ENCODE measurements at places on chromosomes 13 and 19.

DNA sequence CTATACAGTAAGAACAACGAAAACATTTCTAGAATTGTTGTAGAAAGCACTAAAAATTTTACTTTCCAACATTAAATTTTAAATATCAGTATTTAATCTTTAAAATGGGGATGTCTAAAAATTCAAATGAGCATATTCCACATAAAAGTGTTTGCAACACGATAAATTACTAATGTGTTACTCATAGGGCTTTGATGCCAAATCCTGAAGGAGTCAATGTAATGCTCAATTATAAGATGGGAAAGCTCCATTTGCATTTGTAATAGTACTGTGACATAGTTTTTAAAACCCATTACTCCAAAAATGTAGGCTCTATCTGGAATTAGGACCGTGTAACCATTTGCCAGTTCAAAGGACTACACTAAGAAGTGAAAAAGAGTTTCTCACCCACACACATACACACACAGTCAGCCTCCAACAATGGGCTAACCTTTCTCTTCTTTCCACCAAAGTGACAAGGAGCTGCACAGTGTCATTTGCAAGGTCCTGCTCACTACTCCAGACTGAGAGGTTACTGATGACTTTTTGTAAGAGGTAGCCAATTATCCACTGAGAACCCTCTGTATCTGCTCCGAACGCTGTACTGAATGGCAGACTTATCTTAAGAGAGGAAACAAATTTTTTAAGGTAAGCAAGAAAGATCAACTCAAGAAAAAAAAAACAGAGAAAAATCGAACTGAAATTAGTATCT is 26.1 kb upstream of the EEF1AKMT1 start:
- DNase-seq = no peak

- no peak for DNase-seq
Observed at GRCh38 chr19:13042443-13043130, 47.3 kb downstream of the NFIX start.

- no peak for DNase-seq
Observed at GRCh38 chr13:106540613-106541012, 5.2 kb upstream of the EFNB2 start.

DNA sequence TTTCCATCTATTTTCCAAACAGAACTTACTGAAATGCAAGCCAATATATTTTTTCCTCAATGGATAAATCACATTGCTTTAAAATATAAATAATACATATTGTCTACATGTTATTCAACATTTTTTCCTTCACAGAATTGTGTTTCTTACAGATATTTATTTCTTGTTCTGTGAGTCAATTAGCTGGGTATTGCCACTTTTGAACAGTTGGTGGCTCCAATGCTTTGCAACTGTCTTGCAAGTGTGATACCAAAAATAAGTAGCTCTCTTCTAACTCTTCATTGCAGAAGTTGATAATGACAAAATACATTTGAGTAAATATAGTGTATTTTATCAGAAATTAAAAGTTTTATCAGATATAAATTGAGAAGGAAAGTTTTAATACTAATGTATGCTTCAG is 17.1 kb upstream of the GPC5 start:
- DNase-seq = no peak

DNA sequence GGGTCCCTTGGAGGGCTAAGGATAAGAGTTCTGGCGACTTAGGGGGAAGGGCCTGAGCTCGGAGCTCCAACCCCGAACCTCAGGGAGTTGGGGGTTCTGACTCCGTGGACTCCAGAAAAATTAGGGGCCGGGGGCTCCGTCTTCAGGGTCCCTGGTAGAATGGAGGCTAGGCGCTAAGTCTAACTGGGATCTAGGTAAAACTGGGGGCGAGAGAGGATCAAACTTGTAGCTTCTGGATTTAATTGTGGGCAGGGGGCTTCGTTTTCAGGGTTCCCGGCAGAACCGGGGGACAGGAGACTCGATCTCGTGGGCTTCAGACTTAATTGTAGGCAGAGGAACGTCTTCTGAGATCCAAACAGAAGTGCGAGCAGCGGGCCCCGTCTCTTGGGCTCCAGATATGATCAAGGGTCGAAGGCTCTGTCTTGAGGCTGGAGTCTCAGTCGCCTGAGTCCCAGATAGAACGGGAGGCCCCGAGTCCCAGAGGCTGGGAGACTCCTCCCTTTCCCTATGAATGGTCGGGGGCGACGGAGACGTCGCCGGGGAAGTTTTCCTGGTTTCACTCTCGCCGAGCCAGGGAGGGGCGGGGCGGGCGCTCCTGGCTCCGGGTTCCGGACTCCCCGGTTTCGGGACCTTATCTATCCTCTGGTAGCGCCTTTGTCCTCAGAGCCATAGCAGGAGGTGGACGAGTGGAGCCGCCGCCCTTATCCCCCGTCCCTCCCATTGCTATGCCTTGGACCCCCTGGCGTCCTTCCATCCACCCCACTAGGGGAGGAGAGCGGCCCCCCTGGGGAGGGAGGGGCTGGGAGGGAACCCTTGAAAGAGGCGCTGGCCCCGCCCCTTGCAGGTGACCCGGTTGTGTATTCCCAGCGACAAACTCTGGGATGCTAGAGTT is 1.3 kb downstream of the NECTIN2 start:
- no peak for DNase-seq

GRCh38 chr19:48473161-48473966 is 4.2 kb downstream of the CYTH2 start:
- DNase-seq = no peak

DNA sequence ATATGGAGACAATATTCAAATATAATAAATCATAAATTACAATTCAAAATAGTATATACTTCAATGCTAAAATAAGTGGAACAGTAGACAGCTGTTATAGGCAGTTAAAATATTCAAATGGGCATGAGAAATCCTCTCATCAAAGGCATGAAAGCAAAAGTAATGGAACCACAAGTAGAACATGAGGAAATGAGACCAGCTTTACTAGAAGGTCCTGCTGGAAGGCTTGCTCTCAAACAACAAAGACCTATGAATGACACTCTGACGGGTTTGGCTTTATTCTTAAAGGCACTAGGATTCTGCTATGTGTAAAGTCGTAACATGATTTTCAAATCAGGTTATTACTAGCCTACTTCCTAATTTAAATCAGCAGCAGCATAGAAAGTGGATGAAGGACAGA is 148.1 kb downstream of the VWA8 start:
- DNase-seq = no peak

- no peak for DNase-seq
Observed at GRCh38 chr19:17418710-17419109, 1.1 kb upstream of the MVB12A start.

DNA sequence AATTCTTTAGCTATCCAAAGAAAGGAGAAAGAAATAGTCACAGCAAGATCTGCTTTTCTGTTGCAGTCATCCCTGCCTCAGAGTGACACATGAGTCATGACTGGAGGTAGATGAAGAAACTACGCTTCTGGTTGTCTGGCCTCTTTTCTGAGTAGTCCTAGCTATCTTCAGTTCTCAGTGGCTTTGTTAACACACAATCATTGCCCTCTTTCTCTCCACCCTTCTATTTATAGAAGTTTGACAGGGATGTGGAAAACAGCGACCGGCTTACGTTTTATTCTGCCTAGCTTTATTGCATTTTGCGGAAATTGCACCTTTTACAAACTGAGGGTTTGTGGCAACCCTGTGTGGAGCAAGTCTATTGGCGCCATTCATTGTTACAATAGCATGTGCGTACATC is 26.7 kb downstream of the SPATA13 start:
- DNase-seq = no peak

DNA sequence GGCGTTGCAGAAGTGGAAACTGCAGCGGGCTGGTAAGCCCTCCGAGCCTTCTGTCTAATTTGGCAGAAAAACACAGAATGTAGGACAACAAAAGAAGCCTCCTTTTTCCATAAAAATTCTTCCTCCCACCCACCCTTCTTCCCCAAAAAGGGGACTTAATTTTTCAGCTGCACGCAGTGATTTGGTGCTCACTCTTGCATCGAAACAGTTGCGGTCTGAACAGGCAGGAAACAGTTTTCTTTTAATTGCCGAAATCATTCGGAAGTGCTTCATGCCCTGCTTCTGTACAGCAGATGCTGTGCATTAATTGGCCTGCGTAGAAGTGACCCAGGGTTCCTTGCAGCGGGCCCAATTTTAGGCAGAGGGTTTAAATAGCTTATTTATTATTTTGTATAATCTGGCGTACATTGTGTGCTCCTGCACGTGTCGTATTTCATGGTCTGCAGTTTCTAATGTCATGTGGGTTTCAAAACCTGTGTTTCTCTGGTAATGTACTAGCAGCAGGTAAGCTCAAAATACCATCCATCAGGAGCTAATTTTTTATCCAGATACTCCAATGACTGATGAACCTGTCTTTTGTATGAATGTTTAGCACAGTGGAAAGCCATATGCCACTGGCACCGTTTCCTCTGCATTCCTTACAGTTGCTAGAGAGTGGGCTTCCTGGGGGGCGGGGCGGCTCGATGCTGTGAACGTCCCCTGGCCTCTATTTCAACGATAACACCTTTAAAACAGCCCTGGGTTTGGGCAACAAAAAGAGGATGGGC is 66.6 kb downstream of the GGACT start:
- peak; percentile 93 for DNase-seq

- DNase-seq = no peak
Observed at GRCh38 chr19:4579389-4579788, 19.9 kb upstream of the SEMA6B start.

GRCh38 chr13:113159701-113160100 is 1.3 kb downstream of the PROZ start:
- DNase-seq = no peak

DNA sequence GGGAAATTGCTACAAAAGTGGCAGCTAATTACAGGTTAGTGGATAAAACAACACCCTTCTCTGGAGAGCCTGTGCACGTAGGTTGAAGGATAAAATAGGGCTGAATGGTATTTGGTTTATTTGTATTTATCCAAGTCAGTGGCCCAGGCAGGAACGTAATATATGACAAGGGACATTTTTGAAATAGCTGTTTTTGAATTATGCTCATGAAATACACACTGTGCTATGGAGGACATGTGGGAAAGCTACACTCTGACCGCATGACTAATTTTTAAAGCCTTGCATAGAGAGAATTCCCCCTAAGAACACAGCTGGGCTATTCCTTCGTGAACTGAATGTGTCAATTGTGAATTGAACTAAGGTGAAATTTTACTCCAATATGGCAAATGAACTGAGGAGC is 292.1 kb upstream of the MAB21L1 start:
- no peak for DNase-seq

- no peak for DNase-seq
Observed at GRCh38 chr19:50705422-50706019, 14.1 kb downstream of the SHANK1 start.

GRCh38 chr13:79686441-79686840 is 205.5 kb downstream of the NDFIP2 start:
- DNase-seq = no peak

GRCh38 chr13:24148414-24149235 is 11.9 kb upstream of the SPATA13 start:
- DNase-seq = no peak

GRCh38 chr13:35891507-35892441 is 239.4 kb downstream of the DCLK1 start:
- no peak for DNase-seq

GRCh38 chr13:30125422-30126073 is 181.8 kb downstream of the KATNAL1 start:
- no peak for DNase-seq

GRCh38 chr13:98461486-98462240 is 115.2 kb downstream of the STK24 start:
- DNase-seq = no peak

- no peak for DNase-seq
Observed at GRCh38 chr19:9037400-9038062, 27.3 kb upstream of the MUC16 start.

GRCh38 chr13:89401264-89401675 is 1730.1 kb downstream of the SLITRK5 start:
- DNase-seq = no peak

DNA sequence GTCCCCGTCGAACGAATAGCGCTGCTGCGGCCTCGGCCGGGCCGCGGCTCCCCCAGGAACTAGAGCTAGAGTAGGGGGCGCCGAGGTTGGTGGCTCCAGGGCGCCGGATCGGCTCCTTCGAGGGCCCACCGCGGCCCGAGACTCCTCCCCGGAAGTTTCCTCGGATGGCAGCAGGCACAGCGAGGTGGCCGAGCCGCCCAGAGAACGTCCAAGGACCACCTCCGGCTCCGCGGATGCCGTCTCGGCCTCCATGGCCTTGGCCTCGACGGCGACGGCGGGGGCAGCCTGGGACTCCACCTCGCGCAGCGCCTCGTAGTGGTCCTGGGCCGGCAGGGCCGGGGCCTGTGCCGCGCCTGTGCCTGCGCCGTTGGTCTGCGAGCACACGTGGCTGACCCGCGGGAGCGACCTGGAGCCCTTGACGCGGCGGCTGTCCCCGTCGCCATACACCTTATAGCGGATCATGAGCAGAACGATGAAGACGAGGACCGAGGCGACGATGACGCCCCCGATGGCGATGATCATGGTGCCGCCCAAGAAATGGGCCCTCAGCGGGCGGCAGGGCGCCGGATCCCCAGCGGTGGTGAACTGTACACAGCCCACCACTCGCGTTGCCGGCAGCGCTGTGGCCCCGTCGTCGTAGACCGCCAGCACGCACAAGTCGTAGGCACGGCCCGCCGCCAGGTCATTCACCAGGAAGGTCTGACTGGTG is 11.8 kb downstream of the IFNL1 start:
- no peak for DNase-seq

DNA sequence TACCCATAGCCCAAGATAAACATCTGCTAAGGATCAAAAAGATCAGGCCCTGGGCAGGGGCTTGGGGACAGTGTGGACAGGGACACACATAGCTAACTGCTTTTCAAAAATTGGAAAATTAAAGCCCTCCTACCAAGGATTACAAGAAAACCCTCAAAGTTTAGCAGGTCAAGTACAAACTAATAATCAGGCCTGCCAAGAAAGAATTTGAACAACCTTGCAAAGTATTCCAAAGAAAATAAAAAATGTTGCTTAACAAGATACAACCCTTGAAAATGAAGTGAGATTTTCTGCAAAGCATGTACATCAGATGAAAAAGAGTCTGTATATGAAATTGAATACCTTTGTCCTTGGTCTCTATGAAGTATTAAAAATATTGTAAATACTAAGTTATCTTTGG is 67.3 kb downstream of the KLF12 start:
- no peak for DNase-seq

GRCh38 chr13:52868190-52868589 is 19.8 kb upstream of the PCDH8 start:
- DNase-seq = no peak

DNA sequence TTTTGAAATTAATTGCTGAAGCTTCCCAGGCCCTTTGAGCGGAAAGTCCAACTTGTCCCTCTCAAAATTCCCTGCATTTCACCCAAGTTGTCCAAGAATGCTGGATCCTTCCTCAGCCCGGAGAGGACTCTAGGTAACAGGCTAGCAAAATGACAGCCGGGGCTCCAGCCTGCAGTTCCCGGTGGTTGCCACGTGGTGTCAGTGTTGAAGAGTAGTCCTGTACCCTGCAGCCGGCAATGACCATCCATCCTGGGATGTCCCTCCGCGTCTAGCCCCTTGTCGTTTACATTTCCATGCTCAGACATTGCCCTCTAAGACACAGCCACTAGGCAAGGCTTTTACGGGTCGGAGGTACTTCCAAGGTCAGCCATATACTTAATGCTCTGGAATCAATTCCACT is 31.4 kb upstream of the MTIF3 start:
- no peak for DNase-seq

GRCh38 chr13:87234981-87235380 is 436.2 kb upstream of the SLITRK5 start:
- no peak for DNase-seq

Measured in NCI-H2081 treated with DMSO at 0.1 percent for 48 hours (cell line).